Activated CD4-positive, alpha-beta T cell treated with anti-CD3 and anti-CD28 coated beads, Interleukin-2, amount 10 ng/mL, durations not matched to agents 7 days and 5 days (primary cell): ENCODE measurements at places on chromosomes 7 and 10. TPM values are rescaled to one million over a fixed set of nuclear protein-coding genes. Genes with fewer than 3 reads are reported as not detected.

Gene FXYD4
- total RNA-seq, result not detected

Gene DIP2C
- total RNA-seq, result 2.0 TPM

- no peak for DNase-seq
These were observed 50.1 kb upstream of the HDAC9 start for GRCh38 chr7:18445483-18445882.

DNA sequence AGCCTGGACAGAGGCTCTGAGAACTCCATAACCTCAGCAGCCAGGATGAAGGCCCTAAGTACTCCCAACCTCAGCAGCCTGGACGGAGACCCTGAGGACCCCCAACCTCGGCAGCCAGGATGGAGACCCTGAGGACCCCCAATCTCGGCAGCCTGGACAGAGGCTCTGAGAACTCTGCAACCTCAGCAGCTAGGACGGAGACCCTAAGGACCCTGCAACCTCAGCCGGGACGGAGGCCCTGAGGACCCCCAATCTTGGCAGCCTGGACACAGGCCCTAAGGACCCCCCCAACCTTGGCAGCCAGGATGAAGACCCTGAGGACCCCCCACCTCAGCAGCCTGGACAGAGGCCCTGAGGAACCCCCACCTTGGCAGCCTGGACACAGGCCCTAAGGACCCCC lies 16.5 kb downstream of the RRP12 start:
- DNase-seq, result no peak

Gene GIMAP2
- 97.7 TPM for total RNA-seq

DNA sequence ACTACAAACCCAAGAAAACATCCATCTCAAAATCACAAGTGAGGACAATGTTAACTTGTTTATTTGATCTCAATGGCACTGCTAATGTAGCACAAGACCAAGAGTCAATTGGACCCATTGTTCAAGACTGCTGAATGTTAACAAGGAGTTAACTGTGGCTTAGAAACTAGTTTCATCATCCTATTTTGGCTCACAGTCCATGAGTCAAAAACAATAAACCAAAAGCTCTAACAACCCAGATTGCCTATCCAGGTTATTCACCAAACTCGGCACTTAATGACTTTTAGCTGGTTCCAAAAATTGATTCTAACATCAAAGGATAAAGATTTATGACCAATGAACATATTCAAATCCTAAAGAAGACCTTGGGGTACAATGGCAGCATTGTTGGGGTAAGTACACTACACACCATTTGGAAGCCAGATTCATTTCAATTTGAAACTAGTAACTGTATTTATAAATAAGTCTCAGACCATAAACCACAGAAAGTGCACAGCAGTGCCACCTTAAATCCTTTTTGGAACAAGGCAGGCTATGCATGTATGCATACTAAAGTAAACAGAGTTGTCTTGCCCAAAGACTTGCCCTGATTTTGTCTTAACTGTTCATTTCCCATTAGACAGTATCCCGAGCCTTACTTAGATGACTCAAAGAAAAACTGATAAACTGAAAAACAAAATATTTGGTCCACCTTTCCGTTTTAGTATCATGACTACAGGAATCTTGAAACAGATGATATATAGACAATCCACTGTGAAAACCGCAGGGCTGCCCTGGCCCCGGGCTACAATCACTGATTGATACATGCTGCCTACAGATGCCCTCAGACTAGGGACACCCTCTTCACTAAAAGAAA lies 84.5 kb downstream of the SRPK2 start:
- DNase-seq, result no peak
